Activated CD4-positive, alpha-beta memory T cell treated with anti-CD3 and anti-CD28 coated beads, Interleukin-2, amount 10 ng/mL, durations not matched to agents 7 days and 5 days (primary cell): ENCODE measurements at places on chromosomes 7 and 10. TPM values are rescaled to one million over a fixed set of nuclear protein-coding genes. Genes with fewer than 3 reads are reported as not detected.
A peak's percentile ranks its signal among the peaks of the same experiment; 100 is the strongest.

DNA sequence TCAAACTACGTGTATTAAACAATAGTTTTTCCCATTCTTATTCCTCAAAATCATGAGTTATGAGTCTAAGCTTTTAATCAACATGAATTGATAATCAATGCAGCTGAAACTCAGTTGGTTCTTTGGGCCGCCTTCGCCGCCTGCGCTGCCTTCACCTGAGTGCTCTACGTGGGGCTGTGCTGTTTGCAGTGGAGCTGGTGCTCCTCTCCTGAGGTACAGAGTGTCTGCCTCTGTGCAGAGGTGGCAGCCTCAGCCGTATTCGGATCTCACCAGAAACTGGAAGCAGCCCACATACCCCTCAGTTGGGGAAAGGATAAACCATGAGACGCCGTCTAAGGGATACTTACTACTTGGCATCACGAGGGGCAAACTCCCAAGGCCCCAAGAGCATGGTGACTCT is 15.5 kb downstream of the NOM1 start:
- no peak overlapping the region for H3K4me3 ChIP-seq
- H3K36me3 ChIP-seq: peaks cover 63% of the 10 kb centered on the region
- no peaks in the 10 kb centered on the region for H3K27me3 ChIP-seq
- no peak overlapping the region for H3K27ac ChIP-seq
- H3K4me1 ChIP-seq: peaks cover 3% of the 10 kb centered on the region

- peaks cover 78% of the 10 kb centered on the region for H3K36me3 ChIP-seq
- no peak for DNase-seq
- peaks cover 82% of the 10 kb centered on the region for H3K4me1 ChIP-seq
Measured at GRCh38 chr10:124676416-124677062, 67.6 kb downstream of the FAM53B start.

Gene CADPS2
- total RNA-seq: not detected

Gene UPK3BL1
- total RNA-seq: 13.9 TPM

Gene FRAT1
- total RNA-seq: 6.9 TPM

- no peaks in the 10 kb centered on the region for H3K27me3 ChIP-seq
- H3K36me3 ChIP-seq: no peaks in the 10 kb centered on the region
- no peak for DNase-seq
- no peak overlapping the region for H3K27ac ChIP-seq
- H3K4me1 ChIP-seq: no peaks in the 10 kb centered on the region
- H3K4me3 ChIP-seq: no peak overlapping the region
Measured at GRCh38 chr10:57830877-57831560, 436.7 kb downstream of the IPMK start.

Gene SERPINE1
- 0.23 TPM for total RNA-seq

Gene GIMAP4
- 277 TPM for total RNA-seq

Gene ASL
- total RNA-seq: 29.8 TPM

Gene CFAP46
- total RNA-seq: not detected

GRCh38 chr10:13629116-13629515 is 42.4 kb downstream of the PRPF18 start:
- H3K4me1 ChIP-seq: no peaks in the 10 kb centered on the region
- no peaks in the 10 kb centered on the region for H3K27me3 ChIP-seq
- H3K4me3 ChIP-seq: no peak overlapping the region
- peaks cover 14% of the 10 kb centered on the region for H3K36me3 ChIP-seq
- no peak for DNase-seq

DNA sequence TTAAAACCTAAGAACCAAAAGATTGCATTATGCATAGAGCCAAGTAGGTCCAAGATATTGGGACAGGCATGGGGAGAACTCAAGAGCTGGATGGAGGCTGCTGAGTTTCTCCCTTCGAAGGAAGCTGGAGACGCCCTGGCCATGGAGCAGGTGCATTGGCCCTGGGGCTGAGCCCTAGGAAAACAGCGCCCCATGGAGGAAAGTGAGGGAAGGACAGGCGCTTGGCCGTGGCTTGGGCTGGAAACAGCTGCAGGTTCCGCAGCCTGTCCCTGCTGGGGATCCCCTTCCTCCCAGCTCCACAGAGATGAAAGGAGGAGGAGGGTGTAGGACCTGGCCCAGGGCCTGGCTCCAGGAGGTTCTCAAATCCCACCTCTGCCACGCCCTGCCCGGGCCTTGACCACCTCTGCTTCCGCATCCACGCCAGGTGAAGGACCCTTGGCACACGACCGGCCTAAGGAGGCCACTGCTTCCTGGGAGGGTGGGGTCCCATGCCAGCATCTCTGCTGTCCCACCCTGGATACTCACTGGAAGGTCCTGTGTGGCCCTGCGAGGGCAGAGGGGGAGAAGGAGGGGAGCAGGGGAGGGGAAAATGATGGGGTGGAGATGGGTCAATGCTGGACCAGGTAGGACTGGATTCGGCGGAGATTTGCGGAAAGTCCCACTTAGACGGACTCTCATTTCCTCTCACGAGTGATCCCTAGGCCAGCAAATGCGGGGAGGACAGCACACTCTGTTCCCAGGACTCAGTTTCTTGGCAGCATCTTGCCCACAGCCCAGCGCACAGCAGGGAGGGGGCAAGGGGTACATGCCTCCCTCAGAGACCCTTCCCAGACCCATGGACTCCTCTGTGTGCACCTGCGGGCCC is 258.6 kb upstream of the TCERG1L start:
- H3K27ac ChIP-seq: no peak overlapping the region
- DNase-seq: no peak
- no peaks in the 10 kb centered on the region for H3K36me3 ChIP-seq
- H3K27me3 ChIP-seq: no peaks in the 10 kb centered on the region

DNA sequence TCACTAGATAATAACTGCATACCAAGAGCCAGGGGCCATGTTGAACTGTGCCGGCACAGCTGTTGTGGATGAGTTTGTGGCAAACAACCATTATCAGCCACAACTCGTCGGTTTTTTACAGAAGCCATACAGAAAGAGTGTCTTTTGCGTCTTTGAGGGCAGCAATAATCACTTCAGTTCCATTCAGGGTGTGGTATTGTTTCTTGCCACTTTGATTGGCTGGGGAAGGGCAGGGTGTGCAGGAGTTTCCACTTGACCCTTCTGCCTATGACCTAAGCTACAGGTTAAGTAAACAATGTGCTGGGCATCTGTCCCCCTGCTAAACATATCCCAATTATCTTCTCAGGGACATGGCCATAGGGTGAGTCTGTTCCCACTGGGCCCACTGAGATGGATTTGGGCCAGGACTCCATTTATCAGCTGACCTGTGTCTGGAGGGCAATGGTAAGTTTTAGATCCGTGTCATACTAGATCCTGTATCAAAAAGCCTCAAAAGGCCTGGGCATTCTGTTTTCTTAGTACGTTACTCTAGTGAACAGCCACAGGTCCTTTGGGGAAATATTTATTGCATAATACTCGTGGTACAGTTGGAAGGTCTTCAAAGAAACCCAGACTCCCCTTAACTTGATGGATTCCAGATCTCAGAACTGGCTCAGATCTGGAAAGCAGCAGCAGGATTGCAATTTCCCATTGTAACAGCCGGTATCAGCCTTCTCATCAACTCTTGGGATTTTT is 15.9 kb downstream of the ZNF3 start:
- no peak overlapping the region for H3K27ac ChIP-seq
- H3K36me3 ChIP-seq: peaks cover 53% of the 10 kb centered on the region
- no peaks in the 10 kb centered on the region for H3K4me1 ChIP-seq
- H3K27me3 ChIP-seq: no peaks in the 10 kb centered on the region
- DNase-seq: no peak
- no peak overlapping the region for H3K4me3 ChIP-seq

- peak overlapping the region; percentile 83 for H3K27ac ChIP-seq
- H3K36me3 ChIP-seq: peaks cover 21% of the 10 kb centered on the region
- H3K27me3 ChIP-seq: peaks cover 2% of the 10 kb centered on the region
- H3K4me1 ChIP-seq: peaks cover 43% of the 10 kb centered on the region
Measured at GRCh38 chr7:2554661-2555111, 638 bp downstream of the BRAT1 start.

Gene MSRB2
- 11.0 TPM for total RNA-seq

GRCh38 chr10:78540355-78541076 is 506.9 kb downstream of the RPS24 start:
- DNase-seq: no peak
- no peak overlapping the region for H3K27ac ChIP-seq
- H3K4me3 ChIP-seq: no peak overlapping the region
- peaks cover 12% of the 10 kb centered on the region for H3K4me1 ChIP-seq
- peaks cover 7% of the 10 kb centered on the region for H3K27me3 ChIP-seq

Gene CCDC71L
- 25.5 TPM for total RNA-seq

DNA sequence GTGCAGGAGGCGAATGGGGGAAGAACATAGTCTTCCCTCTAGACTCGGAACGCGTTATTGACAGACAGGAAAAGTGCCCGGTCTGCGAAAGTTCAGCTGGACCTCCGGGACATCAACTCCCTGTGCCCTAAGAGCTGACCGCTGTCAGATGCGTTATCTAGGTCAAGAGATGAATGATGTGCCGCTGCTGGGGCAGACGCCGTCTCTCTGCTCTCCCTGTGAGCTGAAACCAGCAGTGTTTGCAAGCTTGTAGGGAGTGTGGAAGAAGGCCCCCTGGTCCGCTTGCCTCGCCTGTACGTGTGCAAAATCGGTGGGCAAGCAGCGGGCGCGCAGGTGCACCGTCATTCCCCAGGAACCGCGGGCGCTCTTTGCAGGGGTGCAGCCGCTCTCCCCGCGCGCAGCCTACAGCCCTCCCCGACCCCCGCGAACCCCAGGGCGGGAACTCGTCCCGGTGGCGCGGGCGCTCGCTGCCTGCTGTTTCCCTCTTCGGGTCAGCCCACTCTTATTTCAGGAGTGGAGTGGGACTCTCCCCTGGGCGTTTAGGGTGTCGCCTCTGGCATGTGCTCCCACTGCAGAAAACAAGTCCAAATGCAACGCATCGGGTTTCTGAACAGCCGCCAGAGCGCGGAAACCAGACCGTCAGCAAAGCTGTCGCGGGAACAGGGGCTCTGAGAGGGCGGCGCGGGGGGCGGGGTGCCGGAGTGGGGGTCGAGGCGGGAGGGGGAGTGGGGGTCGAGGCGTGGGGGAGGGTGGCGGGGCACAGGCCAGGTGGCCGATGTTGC is 1.8 kb upstream of the PFKFB3 start:
- peaks cover 17% of the 10 kb centered on the region for H3K36me3 ChIP-seq
- H3K4me1 ChIP-seq: peaks cover 32% of the 10 kb centered on the region
- peak overlapping the region; percentile 77 for H3K4me3 ChIP-seq
- DNase-seq: no peak
- H3K27me3 ChIP-seq: peaks cover 2% of the 10 kb centered on the region
- peak overlapping the region; percentile 71 for H3K27ac ChIP-seq

DNA sequence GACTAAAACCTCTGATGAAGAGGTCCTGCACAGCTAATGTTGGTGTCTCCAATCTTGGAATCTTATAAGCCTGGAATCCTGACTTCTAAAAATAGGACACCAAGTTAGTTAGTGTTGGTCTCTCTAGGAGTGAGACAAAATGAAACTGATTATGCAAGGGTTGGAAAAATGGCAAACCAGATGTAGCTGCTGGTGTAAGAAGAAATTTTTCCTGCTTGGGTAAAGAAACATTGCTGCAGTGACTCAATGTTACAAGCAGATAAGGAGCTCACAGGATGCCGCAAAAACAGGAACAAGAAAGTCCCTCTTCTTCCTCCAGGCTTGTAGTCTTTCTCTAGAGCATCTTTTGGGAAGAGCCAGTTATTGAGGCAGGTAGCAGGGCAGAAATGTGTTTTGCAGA is 449.0 kb downstream of the ETV1 start:
- H3K27ac ChIP-seq: no peak overlapping the region
- no peaks in the 10 kb centered on the region for H3K36me3 ChIP-seq
- no peaks in the 10 kb centered on the region for H3K27me3 ChIP-seq
- DNase-seq: no peak

- H3K4me3 ChIP-seq: no peak overlapping the region
- DNase-seq: no peak
- H3K36me3 ChIP-seq: no peaks in the 10 kb centered on the region
- no peak overlapping the region for H3K27ac ChIP-seq
- no peaks in the 10 kb centered on the region for H3K27me3 ChIP-seq
- H3K4me1 ChIP-seq: no peaks in the 10 kb centered on the region
Measured at GRCh38 chr10:52758406-52758805, 14.2 kb downstream of the MBL2 start.

GRCh38 chr10:110456046-110456445 is 41.7 kb upstream of the DUSP5 start:
- no peak overlapping the region for H3K4me3 ChIP-seq
- no peaks in the 10 kb centered on the region for H3K36me3 ChIP-seq
- no peak overlapping the region for H3K27ac ChIP-seq

DNA sequence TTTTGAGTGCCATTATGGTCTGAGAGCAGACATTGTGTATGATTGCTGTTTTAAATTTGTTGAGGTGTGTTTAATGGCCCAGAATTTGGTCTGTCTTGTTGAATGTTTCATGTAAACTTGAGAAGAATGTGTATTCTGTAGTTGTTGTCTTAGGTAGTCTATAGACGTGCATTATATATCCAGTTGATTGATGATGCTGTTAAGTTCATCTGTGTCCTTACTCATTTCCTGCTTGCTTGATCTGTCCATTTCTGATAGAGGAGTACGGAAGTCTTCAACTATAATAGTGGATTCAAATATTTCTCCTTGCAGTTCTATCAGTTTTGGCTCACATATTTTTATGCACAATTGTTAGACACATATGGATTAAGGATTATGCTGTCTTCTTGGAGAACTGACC is 16.0 kb downstream of the PTPN12 start:
- DNase-seq: no peak
- H3K27ac ChIP-seq: no peak overlapping the region
- no peak overlapping the region for H3K4me3 ChIP-seq
- peaks cover 4% of the 10 kb centered on the region for H3K36me3 ChIP-seq
- no peaks in the 10 kb centered on the region for H3K4me1 ChIP-seq
- H3K27me3 ChIP-seq: no peaks in the 10 kb centered on the region

Gene MICALL2
- 1.6 TPM for total RNA-seq

DNA sequence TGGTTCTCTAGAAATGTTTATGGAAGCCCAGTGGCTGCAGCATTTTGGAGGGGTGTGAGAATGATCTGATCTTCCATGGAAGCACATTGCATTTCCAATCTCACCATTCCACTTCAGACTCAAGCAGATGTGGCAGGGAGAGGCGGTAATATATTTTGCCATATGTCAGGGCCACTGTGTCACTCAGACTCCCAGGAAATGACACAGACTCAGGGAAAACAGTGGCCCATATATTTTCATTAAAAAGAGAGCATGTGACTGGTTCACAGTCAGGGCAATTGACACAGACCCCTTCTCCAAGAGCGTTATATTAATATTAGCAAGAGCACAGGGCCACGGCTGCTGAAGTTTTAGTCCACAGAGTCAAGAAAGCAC is 149.3 kb upstream of the NRP1 start:
- H3K4me1 ChIP-seq: peaks cover 9% of the 10 kb centered on the region
- no peak for DNase-seq

Gene MOGAT3
- not detected for total RNA-seq

DNA sequence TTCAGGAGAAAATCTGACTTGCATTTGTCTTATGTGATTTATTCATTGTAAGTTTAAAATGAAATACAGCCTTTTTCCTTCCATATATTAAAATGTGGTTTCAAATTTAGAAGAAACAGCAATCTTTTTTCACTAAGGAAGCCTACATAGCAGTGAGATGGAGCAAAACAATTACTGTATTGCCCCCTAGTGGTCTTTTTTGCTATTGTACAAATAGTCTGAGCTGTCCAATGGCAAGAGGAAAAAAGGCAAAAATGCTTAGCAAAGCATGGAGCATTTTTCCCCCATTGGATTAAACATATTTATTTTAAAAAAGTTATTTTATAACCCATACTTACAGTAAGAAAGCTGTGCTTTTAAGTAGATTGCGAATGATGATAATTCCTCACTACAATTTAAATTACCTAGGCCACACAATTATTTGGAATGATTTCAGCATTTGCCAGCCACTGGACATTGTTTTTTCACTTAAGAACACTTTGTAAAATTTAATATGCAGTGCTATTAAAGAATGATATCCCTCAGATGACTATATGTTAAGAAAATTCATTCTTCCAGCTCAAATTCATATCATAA is 119.5 kb downstream of the CPED1 start:
- no peaks in the 10 kb centered on the region for H3K36me3 ChIP-seq
- H3K27ac ChIP-seq: no peak overlapping the region
- H3K4me1 ChIP-seq: no peaks in the 10 kb centered on the region
